ENCODE measurements at places on chromosomes 11 and 22. TPM values are rescaled to one million over a fixed set of nuclear protein-coding genes. Genes with fewer than 3 reads are reported as not detected.

Gene C11orf86
- total RNA-seq = not detected

- H3K27me3 ChIP-seq = no peaks in the 10 kb centered on the region
- H3K27ac ChIP-seq = no peak overlapping the region
- H3K4me1 ChIP-seq = peaks cover 42% of the 10 kb centered on the region
- no peak overlapping the region for H3K4me3 ChIP-seq
- no peak for DNase-seq
These were observed 17.0 kb upstream of the SCGB1A1 start for GRCh38 chr11:62401811-62402210.

DNA sequence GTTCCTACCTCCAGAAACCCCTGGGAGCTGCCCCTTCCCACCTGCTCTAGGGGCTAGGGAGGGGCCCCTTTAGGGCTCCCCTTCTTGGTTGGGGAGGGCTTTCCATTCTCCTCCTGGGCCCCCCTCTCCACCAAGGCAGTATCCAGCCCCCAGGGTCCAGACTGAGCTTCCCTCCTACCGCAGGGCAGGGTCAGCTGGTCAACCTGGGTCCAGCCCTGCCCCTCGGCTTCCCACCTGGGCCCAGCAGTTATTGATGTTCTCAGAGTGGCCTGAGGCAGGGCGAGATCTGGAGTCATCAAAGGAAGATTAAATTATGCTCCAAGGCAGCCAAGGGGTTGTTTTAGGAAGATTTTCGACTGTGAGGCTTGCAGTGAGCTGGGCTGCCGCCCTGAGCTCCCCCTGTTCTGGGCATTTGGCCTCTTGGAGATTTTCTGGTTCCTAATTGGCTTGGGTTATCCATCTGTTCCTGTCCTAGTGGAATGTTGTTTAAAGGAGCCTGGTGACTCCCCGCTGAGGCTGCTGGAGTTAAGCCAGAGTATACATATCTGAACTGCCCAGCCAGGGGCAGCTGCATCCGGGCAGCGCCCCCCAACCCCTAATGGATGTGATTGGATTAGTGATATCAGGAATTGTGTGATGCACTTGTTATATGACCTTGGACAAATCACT lies 1.8 kb upstream of the SLC22A8 start:
- peaks cover 14% of the 10 kb centered on the region for H3K4me1 ChIP-seq
- DNase-seq = no peak
- H3K27ac ChIP-seq = no peak overlapping the region
- H3K27me3 ChIP-seq = no peaks in the 10 kb centered on the region

Gene HTR3A
- not detected for total RNA-seq

GRCh38 chr11:1125803-1126202 lies 31.9 kb upstream of the MUC5AC start:
- no peak for DNase-seq
- H3K4me3 ChIP-seq = no peak overlapping the region
- H3K4me1 ChIP-seq = no peaks in the 10 kb centered on the region
- H3K36me3 ChIP-seq = no peaks in the 10 kb centered on the region
- H3K27ac ChIP-seq = no peak overlapping the region

Gene OR8D4
- total RNA-seq = not detected

DNA sequence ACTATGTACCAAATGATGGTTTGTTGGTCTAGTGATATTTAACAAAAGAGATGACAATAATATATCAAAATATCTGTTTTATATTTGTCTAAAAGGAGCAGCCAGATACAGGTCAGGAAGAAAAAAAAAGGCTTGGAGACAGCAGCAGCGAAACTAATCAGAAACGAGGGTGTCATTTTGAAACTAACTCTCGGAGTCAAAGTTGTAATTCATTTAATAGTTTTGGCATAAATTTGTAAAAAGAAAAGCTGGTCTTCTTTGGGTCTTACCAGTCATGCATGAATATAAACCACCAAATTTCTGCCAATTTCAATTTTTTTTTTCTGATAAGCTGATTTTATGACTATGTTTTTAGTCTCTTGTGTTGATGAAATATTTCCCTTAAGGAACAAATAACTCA lies 25.5 kb downstream of the NPAT start:
- no peaks in the 10 kb centered on the region for H3K4me1 ChIP-seq
- H3K4me3 ChIP-seq = no peak overlapping the region
- H3K27ac ChIP-seq = no peak overlapping the region

GRCh38 chr22:22182990-22183264 lies 61.7 kb upstream of the VPREB1 start:
- DNase-seq = no peak
- no peak overlapping the region for H3K4me3 ChIP-seq
- no peaks in the 10 kb centered on the region for H3K27me3 ChIP-seq

Gene INPPL1
- total RNA-seq = 393 TPM

GRCh38 chr11:94866231-94866822 lies 98.2 kb downstream of the AMOTL1 start:
- H3K4me1 ChIP-seq = peaks cover 16% of the 10 kb centered on the region
- H3K27me3 ChIP-seq = no peaks in the 10 kb centered on the region
- DNase-seq = no peak
- H3K4me3 ChIP-seq = no peak overlapping the region
- H3K36me3 ChIP-seq = peaks cover 10% of the 10 kb centered on the region
- no peak overlapping the region for H3K27ac ChIP-seq

DNA sequence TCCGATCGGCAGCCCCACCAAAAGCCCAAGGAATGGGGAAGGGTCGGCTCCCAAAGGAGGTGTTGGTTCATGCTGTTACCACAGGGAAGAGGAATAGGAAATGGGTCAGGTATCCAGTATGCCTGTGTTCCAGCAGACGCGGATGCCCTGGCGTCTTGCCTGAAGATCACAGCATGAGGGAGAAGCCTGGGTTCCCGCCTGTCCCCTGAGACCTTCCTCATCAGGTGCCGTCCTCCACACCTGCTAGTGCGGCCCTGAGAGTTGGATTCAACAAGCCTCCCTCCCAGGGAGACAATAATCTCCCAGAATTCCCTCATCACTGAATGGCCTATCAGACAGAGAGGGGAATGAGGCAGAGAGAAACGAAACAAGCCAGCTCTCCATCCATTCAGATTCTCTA lies 92.2 kb downstream of the SPATA19 start:
- H3K4me3 ChIP-seq = no peak overlapping the region
- no peak overlapping the region for H3K27ac ChIP-seq
- no peak for DNase-seq
- no peaks in the 10 kb centered on the region for H3K36me3 ChIP-seq

Gene CPT1A
- 6.3 TPM for total RNA-seq

Gene VSIG10L2
- total RNA-seq = not detected

Gene GGTLC2
- total RNA-seq = 0.34 TPM

DNA sequence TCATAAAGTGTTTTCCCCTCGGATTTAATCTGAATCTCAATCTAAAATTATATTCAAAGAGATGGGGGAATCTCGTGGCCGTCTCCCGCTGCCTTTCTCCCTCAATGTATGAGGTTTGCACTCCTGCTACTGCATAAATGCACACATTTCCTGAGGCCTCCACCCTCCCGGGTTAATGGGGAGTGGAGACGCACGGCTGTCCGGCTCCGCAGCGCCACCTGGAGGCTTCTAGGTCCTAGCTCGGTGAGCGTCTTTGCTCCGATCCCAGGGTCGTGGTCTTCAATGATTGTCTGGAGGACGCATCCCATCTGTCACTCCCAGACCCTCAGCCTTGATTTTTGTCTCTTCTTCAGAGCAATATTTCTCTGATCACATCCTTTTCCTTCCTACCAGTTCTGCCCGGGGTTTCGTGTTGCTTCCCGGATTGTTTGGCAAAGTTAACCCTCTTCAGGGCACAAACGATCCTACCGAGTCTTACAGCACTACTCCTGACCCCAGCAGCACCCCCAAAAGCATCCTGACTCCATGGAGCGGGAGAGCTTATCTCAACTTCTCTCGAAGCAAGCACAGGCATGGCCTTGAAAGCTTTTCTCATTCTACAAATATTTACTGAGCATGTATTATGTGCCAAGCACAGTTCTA lies at the start of gene LMO1:
Gene LMO1 (minus strand): TSS at position 110 of the 642 bp plus-strand sequence. CDS start 516 bp downstream, outside the sequence.
- DNase-seq = peak; percentile 76
- H3K36me3 ChIP-seq = no peaks in the 10 kb centered on the region

Gene TIMP3
- 86.4 TPM for total RNA-seq

Gene APOBEC3H
- total RNA-seq = not detected

- H3K27ac ChIP-seq = no peak overlapping the region
- H3K36me3 ChIP-seq = no peaks in the 10 kb centered on the region
- H3K4me3 ChIP-seq = no peak overlapping the region
- H3K27me3 ChIP-seq = no peaks in the 10 kb centered on the region
- H3K4me1 ChIP-seq = no peaks in the 10 kb centered on the region
- DNase-seq = no peak
These were observed 1.3 kb downstream of the TCN1 start for GRCh38 chr11:59865031-59865430.

GRCh38 chr11:26993965-26994457 lies at the start of gene FIBIN:
TSS of gene FIBIN (plus strand) at chr11:26994112. CDS start at chr11:26994527, 415 bp downstream.
- no peaks in the 10 kb centered on the region for H3K27me3 ChIP-seq
- H3K4me1 ChIP-seq = no peaks in the 10 kb centered on the region
- no peak for DNase-seq
- no peak within 1 kb of the TSS for H3K4me3 ChIP-seq

- no peak overlapping the region for H3K27ac ChIP-seq
- no peak overlapping the region for H3K4me3 ChIP-seq
- H3K36me3 ChIP-seq = no peaks in the 10 kb centered on the region
- H3K27me3 ChIP-seq = no peaks in the 10 kb centered on the region
These were observed 15.5 kb downstream of the OR6Q1 start for GRCh38 chr11:58046231-58046630.

GRCh38 chr11:69638941-69639681 lies 1.8 kb upstream of the CCND1 start:
- peak overlapping the region; percentile 97 for H3K27ac ChIP-seq
- no peaks in the 10 kb centered on the region for H3K27me3 ChIP-seq
- H3K4me3 ChIP-seq = peak overlapping the region; percentile 73
- peaks cover 27% of the 10 kb centered on the region for H3K4me1 ChIP-seq

GRCh38 chr11:92979176-92979575 lies 9.7 kb downstream of the MTNR1B start:
- no peak for DNase-seq
- H3K4me3 ChIP-seq = no peak overlapping the region
- no peaks in the 10 kb centered on the region for H3K36me3 ChIP-seq
- H3K27ac ChIP-seq = no peak overlapping the region
- H3K27me3 ChIP-seq = no peaks in the 10 kb centered on the region
- H3K4me1 ChIP-seq = no peaks in the 10 kb centered on the region

Gene USP2
- 14.4 TPM for total RNA-seq

DNA sequence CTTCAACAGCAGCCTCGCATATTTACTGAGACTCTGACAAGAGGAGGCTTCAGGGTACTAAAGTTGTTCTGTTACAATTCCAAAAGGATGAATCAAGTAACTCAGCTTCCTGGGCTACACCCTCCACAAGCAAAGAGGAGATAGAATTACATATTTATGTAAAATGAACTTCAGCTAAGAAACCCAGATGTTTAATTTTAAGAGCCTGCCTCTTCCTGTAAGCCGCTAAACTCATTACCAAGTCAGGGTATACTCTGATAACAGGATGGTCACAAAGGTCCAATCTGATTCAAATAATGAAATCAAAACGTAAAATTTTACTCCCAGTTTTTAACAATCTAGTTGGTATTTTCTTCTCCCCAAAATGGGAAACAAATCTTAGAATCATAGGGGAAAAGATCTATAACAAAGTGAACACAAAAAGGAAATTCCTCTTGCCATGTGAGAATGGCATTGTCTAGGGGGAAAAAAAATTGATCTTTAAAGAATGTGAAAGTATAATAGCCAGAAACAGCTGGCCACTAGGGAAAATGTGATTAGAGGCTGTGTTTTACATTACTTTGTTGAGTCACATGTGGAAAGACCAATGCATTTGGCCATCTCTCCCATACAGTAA lies 30.9 kb downstream of the CHEK2 start:
- no peak overlapping the region for H3K27ac ChIP-seq
- peaks cover 7% of the 10 kb centered on the region for H3K4me1 ChIP-seq
- H3K4me3 ChIP-seq = no peak overlapping the region
- no peaks in the 10 kb centered on the region for H3K27me3 ChIP-seq
- peaks cover 1% of the 10 kb centered on the region for H3K36me3 ChIP-seq
- no peak for DNase-seq

GRCh38 chr11:64298966-64299846 lies 952 bp upstream of the CATSPERZ start:
- H3K4me3 ChIP-seq = peak overlapping the region; percentile 86
- H3K27ac ChIP-seq = no peak overlapping the region
- no peak for DNase-seq
- peaks cover 10% of the 10 kb centered on the region for H3K4me1 ChIP-seq
- no peaks in the 10 kb centered on the region for H3K36me3 ChIP-seq

Gene CHRNA10
- 3.9 TPM for total RNA-seq

- no peaks in the 10 kb centered on the region for H3K36me3 ChIP-seq
- H3K4me3 ChIP-seq = peak overlapping the region; percentile 10
- DNase-seq = peak; percentile 76
- H3K4me1 ChIP-seq = peaks cover 89% of the 10 kb centered on the region
These were observed 6.0 kb upstream of the AHNAK start for GRCh38 chr11:62552485-62553079.

GRCh38 chr11:117314840-117315239 lies 1.2 kb downstream of the BACE1 start:
- H3K27me3 ChIP-seq = no peaks in the 10 kb centered on the region
- peaks cover 7% of the 10 kb centered on the region for H3K4me1 ChIP-seq
- no peaks in the 10 kb centered on the region for H3K36me3 ChIP-seq
- H3K4me3 ChIP-seq = peak overlapping the region; percentile 0
- no peak overlapping the region for H3K27ac ChIP-seq

DNA sequence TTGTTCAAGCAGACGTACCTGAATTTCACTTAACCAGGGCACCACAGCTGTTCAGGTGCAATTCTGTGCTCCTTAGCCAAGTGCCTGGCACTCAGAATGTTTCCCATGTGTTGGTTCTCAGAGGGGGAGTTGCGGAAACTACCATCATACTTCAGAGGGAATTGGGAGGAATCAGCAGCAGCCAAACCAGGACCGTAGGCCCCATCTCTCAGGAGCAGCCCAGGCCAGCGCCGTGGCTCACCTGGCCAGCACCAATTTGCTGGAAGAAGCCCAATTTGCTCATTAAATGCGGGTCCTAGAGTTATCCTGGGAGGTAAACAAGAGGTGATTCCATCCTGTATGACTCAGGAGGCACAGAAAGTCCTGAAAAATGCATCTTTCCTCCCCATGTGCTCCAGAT lies 435.4 kb downstream of the BRD1 start:
- no peak overlapping the region for H3K27ac ChIP-seq
- H3K4me1 ChIP-seq = no peaks in the 10 kb centered on the region
- no peak for DNase-seq
- no peaks in the 10 kb centered on the region for H3K27me3 ChIP-seq
- H3K4me3 ChIP-seq = no peak overlapping the region
- H3K36me3 ChIP-seq = no peaks in the 10 kb centered on the region

DNA sequence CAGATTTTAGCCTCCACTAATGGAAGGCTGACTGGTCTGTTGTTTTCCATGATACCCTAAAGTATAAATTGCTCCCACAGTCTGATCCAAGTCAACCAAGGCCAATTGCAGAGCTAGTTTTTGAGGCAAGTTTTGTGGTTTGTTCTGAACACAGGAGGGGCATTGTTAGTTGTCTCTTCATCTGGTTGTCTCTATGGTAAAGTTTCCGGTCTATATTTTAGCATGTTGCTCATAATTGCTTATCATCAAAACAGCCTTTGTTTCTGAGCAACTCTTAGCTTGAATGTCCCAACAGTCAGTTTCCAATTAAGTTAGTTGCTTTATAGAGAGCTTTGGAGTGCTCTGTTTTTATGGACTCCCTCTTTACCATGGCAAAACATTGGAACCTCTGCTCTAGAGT lies 217.6 kb upstream of the CARD18 start:
- no peaks in the 10 kb centered on the region for H3K36me3 ChIP-seq
- no peaks in the 10 kb centered on the region for H3K4me1 ChIP-seq
- H3K27me3 ChIP-seq = no peaks in the 10 kb centered on the region
- no peak for DNase-seq
- H3K4me3 ChIP-seq = no peak overlapping the region

- no peaks in the 10 kb centered on the region for H3K36me3 ChIP-seq
- no peaks in the 10 kb centered on the region for H3K27me3 ChIP-seq
- H3K4me3 ChIP-seq = no peak overlapping the region
- peaks cover 43% of the 10 kb centered on the region for H3K4me1 ChIP-seq
- DNase-seq = no peak
These were observed 68.7 kb downstream of the DDX10 start for GRCh38 chr11:108733479-108734116.

Gene ZPR1
- 194 TPM for total RNA-seq
